ENCODE measurements at places on chromosomes 12 and 14.

- no peak for DNase-seq
These were observed 60.5 kb upstream of the NUDT4 start for GRCh38 chr12:93317227-93317626.

GRCh38 chr12:108082485-108082884 lies 46.6 kb upstream of the WSCD2 start:
- no peak for DNase-seq

GRCh38 chr12:2666411-2666810 lies 128.4 kb upstream of the FKBP4 start:
- DNase-seq: no peak

- no peak for DNase-seq
These were observed 122.8 kb downstream of the VRK1 start for GRCh38 chr14:96920023-96920422.

GRCh38 chr14:77424862-77425261 lies 1.5 kb upstream of the NOXRED1 start:
- no peak for DNase-seq

GRCh38 chr12:44847888-44848702 lies 28.0 kb downstream of the NELL2 start:
- peak; percentile 21 for DNase-seq

- no peak for DNase-seq
These were observed 191.4 kb downstream of the KITLG start for GRCh38 chr12:88388566-88389540.

DNA sequence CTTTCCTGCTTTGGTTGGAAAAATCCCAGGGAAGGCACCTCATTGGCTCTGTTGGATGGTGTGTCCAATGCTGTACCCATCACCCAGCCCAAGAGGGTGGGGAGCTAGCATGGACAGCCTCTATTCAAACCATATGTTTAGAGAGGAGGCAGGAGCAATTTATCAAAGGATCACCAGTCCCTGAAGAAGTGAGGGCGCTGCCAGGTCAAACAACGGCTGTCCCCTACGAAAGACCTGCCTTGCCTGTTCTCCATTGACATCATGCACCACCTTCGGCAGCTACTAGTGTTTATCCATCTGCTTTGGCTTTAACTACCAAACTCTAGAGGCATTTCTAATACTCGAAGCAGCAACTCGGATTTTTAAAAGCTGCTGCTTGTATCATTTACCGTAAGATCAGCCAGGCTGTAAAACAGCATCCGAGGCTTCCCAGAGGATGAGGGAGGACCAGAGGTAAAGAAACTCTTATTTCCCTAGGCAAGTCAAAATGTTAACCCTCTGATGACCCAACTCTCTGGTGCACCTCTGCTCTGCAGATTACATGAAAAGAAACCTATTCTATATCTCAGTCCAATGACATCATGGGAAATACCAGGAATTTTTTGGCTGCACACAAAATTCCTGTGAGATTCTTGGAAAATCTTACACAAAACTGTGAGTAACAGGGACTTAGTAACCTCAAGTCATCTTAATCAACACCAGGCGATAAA lies 720.9 kb upstream of the TBX3 start:
- DNase-seq: no peak

DNA sequence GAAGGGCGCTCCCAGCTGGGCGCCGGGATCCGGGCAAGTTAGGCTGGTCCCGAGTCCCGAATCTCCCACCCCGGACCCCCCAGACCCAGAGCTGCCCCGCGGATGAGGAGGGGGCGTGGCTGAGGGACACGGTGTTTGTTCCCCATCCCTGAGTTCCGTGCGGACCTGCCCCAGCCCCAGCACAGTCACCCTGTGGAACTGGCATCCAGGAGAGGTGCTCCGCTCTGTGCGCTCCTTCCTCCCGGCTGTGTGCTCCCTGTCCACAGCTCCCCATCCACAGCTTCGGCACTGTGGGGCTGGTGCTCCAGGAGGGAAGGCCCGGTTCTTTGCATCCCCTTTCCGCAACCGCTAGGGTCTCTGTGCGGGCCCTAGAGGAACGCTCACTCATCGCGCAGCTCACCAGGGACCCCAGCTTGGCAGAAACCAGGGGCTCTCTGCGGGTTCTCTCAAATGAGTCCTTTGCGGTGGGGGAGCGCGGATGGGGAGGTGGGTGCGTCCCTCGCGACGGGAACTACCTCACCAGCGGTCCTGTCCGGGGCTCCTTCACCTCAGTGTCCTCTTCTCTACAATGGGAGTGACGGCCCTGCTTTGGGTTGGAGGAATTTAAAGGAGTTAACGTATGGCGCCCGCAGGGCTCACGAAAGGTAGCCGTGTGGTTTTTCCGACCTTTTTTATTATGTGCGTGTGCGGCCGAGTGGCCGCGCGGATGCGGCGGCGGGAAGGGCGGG lies 845 bp downstream of the TMEM132C start:
- no peak for DNase-seq

GRCh38 chr14:99524804-99525698 lies 43.8 kb downstream of the CCNK start:
- DNase-seq: no peak

DNA sequence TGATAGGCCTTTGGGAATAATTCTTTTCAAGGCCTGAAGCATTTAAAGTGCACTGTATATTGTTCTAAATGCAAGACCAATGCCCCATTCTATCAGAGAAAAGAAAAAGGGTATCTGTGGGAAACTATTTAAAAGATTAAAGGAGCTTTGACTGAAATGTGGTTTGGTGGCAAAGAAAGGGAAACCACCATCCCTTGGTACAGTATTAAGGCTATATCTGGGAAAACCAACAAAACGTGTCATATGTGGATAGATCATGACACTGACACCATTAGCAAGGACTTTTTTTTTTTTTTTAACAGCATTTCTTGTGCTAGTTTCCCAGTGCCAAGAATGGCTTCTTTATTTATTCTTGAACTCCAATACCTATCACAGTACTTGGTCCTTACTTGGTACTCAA lies 890.7 kb downstream of the DIO2 start:
- no peak for DNase-seq

DNA sequence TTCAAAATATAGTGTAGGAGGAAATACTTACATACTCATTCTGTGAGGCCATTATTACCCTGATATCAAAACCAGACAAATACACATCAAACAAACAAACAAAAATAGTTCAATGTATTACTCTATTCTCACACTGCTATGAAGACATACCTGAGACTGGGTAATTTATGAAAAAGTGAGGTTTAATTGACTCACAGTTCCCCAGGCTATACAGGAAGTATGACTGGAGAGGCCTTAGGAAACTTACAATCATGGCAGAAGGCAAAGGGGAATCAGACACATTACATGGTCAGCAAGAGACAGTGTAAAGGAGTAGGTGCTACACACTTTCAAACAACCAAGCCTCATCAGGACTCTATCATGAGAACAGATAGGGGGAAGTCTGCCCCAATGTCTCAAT lies 1023.2 kb downstream of the TMTC2 start:
- DNase-seq: no peak

DNA sequence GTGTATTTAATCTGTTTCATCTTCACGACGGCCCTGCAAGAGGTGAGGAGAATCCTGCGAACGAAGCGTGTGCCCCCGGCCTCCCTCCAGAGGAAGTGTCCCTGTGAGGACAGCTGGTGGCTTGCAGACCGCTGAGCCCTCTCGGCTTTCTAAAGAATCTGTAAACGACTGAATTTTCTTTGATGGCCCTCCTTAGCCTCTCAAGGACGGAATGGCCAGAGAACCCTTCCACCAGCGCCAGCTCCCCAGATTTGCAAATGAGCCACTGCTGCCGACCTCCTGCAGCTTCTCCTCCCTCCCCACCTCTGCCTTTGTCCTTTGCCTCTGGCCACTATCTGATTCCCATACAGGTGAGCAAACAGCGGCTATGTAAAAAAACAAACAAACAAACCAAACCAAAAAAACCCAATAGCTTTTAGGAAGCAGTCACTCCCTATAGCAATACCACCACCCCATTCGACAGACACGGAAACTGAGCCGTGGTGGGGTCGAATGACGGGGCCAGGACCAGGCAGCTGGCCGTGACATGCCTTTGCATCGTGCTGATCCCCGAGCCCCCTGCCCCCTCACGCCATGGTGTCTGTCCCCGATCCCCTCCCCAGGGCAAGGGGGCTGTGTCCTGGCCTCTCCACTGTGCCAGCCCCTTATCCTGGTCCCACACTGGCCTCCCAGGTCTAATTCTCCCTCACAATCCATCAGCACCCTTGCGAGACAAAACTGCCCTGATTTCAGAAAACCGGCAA lies 23.6 kb downstream of the RFLNA start:
- DNase-seq: no peak

DNA sequence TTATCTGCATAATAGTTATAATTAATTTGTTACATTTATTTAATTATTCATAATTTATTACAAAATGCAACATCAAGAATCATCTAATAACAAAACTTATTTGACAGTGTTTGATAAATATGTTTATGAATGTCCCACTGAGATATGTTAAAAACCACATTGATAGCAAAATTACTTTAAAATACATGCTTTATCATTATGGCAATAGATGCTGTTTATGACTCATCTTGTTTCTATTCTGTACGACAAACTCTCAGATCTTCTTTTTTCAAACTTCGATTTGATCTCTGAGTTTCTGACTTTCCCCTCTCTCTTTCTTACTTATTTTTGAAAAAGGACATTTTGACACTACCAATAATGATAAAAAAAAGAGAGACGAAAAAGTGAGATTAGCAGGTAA lies 56.8 kb upstream of the LRRK2 start:
- no peak for DNase-seq

- DNase-seq: no peak
These were observed 180.6 kb upstream of the EEA1 start for GRCh38 chr12:93109551-93110203.

DNA sequence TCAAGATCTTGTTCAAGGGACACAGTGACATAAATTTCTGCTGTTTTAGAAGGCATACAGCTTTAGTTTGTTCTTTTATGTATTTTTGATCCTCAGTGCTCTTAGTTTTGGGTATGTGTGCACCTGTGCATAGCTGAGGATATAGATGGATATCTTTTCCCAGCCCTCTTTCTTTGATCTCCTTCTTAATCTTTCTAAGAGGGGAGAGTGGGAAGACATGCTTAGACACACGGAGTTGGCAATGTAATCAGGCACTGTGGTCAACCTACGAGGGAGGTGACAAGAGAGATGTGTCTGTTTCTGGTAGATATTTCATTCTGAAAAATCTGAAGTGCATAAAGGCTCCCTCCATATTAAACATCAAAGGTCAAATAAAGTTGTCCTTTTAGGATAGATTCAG lies 340.6 kb downstream of the TMEM132D start:
- DNase-seq: no peak

- DNase-seq: no peak
These were observed 75.3 kb upstream of the DUSP6 start for GRCh38 chr12:89427508-89428156.

DNA sequence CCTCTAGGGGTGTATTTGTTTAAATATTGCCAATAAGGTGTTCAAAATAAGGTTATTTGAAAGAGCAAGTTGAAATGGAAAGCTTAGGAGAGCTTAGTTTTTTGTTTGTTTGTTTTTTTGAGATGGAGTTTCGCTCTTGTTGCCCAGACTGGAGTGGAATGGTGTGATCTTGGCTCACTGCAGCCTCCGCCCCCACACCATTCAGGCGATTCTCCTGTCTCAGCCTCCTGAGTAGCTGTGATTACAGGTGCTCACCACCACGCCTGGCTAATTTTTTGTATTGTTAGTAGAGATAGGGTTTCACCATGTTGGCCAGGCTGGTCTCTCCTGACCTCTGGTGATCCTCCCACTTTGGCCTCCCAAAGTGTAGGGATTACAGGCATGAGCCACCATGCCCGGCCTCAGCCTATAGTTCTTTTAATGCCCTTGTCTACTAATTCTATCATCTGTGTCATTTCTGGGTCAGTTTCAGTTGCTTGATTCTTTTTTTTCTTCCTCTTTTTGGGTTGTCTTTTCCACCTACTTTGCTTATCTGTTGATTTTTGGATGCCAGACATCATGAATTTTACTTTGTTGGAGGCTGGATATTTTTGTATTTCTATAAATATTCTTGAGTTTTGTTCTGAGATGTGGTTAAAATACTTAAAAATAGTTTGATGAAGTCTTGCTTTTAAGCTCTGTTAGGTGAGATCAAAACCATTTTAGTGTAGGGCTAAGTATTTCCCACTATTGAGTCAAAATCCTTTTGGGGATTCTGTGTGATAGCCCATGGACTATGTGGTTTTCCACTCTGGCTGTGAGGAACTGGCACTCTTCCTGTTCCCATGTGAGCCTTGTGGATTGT lies 18.7 kb downstream of the RCOR1 start:
- DNase-seq: no peak

DNA sequence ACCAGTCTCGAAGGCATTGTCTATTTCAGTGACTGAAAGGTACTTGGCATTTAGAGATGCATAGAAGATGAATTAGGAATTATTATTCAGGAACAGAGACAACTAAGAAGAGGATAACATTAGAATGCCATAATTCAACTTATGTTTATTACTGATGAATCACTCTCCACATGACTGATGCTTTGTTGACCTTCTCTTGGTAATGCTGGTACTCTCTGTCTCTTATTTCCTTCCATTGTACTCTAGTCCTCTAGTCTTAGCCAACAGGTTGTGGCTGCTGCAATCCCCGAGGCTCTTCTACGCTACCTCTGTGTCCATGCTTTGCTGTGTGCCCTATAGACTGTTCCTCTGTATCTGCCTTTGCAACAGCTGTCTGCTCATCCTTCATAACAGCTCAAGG lies 652.9 kb downstream of the NRXN3 start:
- no peak for DNase-seq

- DNase-seq: no peak
These were observed 33.5 kb downstream of the RAD51B start for GRCh38 chr14:67852926-67853604.

GRCh38 chr12:106673141-106673540 lies 90.3 kb downstream of the RFX4 start:
- DNase-seq: no peak

GRCh38 chr14:38073641-38074040 lies 134.1 kb upstream of the SSTR1 start:
- no peak for DNase-seq

GRCh38 chr14:74949191-74949601 lies 6.2 kb downstream of the PGF start:
- no peak for DNase-seq

DNA sequence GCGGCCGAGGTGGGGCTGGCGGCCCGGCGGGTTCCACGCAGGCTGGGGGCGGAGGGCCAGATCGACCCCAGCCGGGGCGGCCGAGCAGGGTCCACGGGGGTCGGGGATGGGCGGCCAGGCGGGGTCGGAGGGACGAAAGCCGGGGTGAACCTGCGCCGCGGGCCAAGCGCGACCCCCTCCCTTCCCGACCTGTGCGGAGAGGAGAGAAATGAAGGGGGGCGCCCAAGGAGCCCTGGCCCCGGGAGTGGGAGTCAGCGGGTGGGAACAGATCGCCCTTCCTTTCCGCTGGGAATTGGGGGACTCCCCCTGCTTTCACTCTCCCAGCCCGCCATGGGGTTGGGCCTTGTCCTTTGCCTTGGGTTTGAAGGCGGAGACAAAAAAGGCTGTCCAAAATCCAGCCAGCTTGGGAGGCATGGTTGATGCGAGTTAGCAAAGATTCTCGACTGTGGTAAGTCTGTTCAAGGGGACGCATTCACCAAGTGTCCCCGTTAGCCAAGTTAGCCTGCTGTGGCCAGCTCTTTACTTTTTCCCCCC lies 559 bp upstream of the CKAP4 start:
- no peak for DNase-seq

Measured in stimulated activated CD8-positive, alpha-beta memory T cell treated with anti-CD3 and anti-CD28 coated beads, Interleukin-7, amount 100 ng/mL, for 1 hour (primary cell).